Pericardium fibroblast (primary cell): ENCODE measurements at places on chromosomes 5 and 9. TPM values are rescaled to one million over a fixed set of nuclear protein-coding genes. Genes with fewer than 3 reads are reported as not detected.

C7 gene
- total RNA-seq, result 996 and 3,547 TPM in 2 replicates

GPR107 gene
- 22.1 and 24.3 TPM in 2 replicates for total RNA-seq

IRX2 gene
- 6.9 and 7.2 TPM in 2 replicates for total RNA-seq

DOCK8 gene
- total RNA-seq, result 0.12 and 0.34 TPM in 2 replicates

AUH gene
- 18.2 and 20.7 TPM in 2 replicates for total RNA-seq

DNAI1 gene
- not detected in 2 replicates for total RNA-seq

PRELID2 gene
- total RNA-seq, result 1.3 and 5.7 TPM in 2 replicates

MYOZ3 gene
- 0.12 and 0.34 TPM in 2 replicates for total RNA-seq

BAAT gene
- 0.17 TPM in 1 of 2 replicates, not detected in the other for total RNA-seq

GABRA6 gene
- total RNA-seq, result not detected in 2 replicates

ZNF366 gene
- 0.51 TPM in 1 of 2 replicates, not detected in the other for total RNA-seq

BDP1 gene
- 8.3 and 10.0 TPM in 2 replicates for total RNA-seq

IL9 gene
- not detected in 2 replicates for total RNA-seq

CCL27 gene
- 0.12 TPM in 1 of 2 replicates, not detected in the other for total RNA-seq

PRSS3 gene
- 12.5 and 14.4 TPM in 2 replicates for total RNA-seq
